Stimulated activated CD8-positive, alpha-beta memory T cell treated with anti-CD3 and anti-CD28 coated beads, Interleukin-4, amount 100 ng/mL, for 24 hours (primary cell): ENCODE measurements at places on chromosomes 13 and 19.

DNA sequence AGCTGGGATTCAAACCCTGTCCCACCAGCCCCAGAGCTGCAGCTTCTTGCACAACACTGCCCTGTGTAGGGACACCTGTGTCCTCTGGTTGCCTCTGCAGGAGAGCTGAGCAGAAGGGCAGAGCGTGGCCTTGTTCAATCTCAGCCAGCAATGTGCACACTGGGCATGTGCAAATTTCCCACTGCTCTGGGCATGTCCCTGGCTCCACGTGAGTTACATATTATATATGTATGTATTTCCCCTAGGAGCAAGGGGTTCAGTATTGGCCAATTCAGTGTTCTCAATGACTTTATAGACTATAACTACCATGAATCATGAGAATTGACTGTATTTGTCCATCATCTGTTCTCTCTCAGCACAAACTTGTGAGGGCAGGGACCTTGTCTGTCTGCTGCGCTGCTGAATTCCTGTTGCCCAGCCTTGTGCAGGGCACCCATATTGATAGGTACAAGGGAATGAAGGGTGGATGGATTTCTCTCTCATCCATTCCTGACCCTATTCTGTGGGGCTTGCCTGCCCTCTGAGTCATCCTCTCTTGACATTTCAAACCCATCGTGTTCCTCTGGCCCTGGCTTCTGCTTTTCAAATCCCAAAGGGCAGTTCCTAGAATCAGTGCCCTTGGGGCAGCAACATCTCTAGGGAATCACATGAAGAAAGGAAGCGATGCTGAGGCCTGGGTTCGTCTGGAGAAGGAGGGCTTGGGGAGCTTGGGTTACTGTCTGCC lies 69.7 kb downstream of the ERICH6B start:
- DNase-seq = no peak

DNA sequence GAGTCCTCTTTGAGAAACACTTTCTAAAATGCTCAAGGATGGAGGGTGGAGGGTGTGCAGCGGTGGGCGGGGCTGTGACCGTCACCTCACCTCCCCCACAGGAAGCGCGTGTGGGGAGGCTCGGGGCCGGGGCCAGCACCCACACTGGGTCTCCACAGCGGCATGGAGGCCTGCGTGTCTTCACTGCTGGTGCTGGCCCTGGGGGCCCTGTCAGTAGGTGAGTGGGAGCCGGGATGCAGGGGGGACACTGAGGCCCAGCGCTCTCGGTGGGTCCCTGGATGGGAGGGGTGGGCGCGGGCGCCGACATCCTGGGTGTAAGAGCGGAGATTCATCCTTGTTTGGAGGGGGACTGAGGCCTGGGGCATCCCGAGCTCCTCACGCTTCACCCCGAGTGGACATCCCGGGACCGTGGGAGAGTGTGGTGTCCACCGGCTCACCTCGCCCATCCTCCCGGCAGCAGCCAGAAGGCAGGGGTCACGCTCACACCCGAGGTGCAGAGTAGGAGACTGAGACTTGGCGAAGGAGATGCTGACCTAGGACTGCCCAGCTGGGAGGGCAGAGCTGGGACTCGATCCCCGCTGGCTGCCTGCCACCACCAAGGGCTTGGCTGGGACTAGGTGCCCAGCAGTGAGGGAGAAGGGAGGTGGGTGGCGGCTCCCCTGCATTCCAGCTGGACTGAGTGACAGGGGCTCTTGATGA lies at the start of gene GZMM:
TSS of gene GZMM (plus strand) at position 144 of the 699 bp plus-strand sequence. CDS start at position 163, 19 bp downstream.
- DNase-seq = peak; percentile 69

DNA sequence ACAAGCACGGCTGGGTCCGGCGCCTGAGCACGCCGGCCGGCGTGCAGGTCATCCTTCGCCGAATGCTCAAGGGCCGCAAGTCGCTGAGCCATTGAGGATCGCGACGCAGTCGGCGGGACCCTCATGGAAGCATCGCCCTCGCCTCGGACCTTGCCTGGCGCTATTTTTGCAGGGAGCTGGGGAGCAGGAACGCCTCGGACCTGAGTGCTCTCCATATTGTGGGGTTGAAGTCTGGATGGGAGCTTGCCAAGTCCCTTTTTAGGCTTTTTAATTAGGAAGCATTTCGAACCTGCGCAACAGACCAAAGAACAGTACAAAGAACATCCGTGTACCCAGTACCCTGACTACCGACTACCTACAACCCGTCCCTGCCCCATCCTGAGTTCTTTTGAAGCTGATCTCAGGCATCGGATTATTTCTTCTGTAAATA lies 628 bp downstream of the MRPL34 start:
- no peak for DNase-seq

- DNase-seq = no peak
Measured at GRCh38 chr13:40350283-40350992, 316.0 kb downstream of the FOXO1 start.

DNA sequence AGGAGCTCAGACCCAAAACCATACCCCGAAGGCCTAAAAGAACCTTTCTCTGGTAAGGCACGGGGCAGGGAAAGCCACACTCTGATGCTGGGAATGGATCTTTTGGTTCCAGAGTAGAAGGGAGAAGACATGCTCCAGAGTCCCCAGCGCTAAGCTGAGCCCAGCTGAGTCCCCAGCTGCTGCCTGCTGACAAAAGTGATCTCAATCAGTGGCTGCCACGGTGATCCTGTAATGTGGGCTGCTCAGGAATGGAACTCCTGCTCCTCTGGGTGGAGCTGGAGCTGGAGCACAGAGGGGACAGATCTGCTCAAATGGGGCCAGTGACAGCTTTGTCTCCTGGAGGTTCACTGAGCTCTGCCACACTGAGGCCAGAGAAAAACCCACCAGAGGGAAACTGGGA lies 70.5 kb downstream of the MLLT1 start:
- no peak for DNase-seq

GRCh38 chr19:13127051-13127450 lies 9.0 kb downstream of the NACC1 start:
- no peak for DNase-seq

- no peak for DNase-seq
Measured at GRCh38 chr19:50939596-50939995, 13.2 kb downstream of the KLK5 start.

DNA sequence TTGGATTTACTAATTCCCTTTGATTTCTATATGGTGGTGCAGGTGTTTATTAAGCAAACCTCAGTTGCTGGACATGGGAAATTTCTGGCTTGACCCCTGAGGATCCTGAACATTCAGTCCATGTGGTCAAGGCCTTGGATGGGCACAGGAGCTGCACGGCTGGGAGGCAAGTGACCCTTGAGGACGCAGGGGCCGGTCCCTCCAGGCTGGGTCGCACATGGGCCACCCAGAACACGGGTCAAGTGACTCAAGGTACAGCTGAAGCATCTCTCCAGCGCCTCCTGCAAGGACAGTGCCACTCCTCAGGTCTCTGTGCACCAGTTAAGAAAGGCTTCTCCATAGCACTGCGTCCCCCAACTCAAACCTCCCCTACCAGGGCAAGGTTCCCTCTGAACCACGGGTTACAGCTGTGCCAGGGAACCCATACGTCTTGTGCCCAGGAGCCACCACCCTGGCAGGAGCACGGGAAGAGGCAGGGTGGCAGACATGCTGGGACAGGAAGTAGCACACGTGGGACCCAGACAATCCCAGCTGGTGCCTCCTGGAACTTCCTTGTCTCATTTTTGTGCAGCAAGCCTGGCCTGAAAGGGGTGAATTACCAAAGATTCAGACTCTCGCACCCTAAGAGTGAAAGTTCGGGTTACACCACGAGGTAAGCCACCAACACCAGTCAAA lies 93.1 kb downstream of the SPACA7 start:
- no peak for DNase-seq

- DNase-seq = no peak
Measured at GRCh38 chr13:39336937-39337336, 266.1 kb downstream of the LHFPL6 start.
